Aorta (tissue), 5 donors: ENCODE measurements at places on chromosomes 2 and 18. TPM values are rescaled to one million over a fixed set of nuclear protein-coding genes. Genes with fewer than 3 reads are reported as not detected.

Gene AQP12A
- total RNA-seq, result not detected

Gene DNAH7
- total RNA-seq, result 1.8 TPM

DNA sequence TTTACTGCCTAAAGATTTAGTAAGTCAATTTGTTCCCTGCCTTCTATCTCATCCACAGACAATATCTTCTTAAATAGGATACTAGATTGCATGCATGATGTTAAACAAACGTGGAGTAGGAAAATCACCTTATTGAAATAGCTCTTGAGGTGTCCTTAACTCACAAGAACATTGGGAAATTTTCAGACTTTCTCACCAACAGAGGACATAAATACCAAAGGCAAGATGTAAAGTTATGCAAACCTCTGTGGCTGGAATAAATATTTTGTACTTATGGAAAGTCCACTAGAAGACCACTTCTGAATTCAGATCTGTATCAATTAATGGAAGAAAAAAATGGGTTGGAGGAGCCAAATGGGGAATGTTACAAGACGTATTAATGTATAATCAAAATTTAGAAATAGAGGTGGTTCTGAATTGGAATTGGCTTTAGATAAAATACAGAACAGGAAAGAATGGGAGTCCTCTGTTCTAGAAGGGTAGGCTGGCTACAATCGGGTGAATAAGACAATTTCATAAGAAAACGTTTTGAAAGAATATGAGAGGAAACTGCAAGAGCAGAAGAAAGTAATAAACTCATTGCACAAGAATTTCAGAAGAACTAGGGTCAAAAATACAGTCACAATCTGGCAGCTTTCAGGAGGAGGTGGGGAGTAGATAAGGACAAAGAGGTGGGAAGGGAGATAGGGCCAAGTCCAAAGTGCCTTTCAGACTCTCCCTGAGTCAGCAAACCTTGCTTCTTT is 69.3 kb upstream of the FN1 start:
- peaks cover 3% of the 10 kb centered on the region for H3K4me1 ChIP-seq
- peak overlapping the region; percentile 28 for H3K27ac ChIP-seq
- H3K36me3 ChIP-seq, result no peaks in the 10 kb centered on the region
- no peak overlapping the region for H3K4me3 ChIP-seq

GRCh38 chr2:102276549-102277201 is 34.7 kb upstream of the IL1RL1 start:
- H3K36me3 ChIP-seq, result no peaks in the 10 kb centered on the region
- no peak overlapping the region for H3K4me3 ChIP-seq
- DNase-seq, result no peak
- no peaks in the 10 kb centered on the region for H3K4me1 ChIP-seq

- H3K36me3 ChIP-seq, result no peaks in the 10 kb centered on the region
- H3K27me3 ChIP-seq, result no peaks in the 10 kb centered on the region
- no peak for DNase-seq
- H3K4me1 ChIP-seq, result no peaks in the 10 kb centered on the region
- H3K4me3 ChIP-seq, result no peak overlapping the region
Observed at GRCh38 chr2:133418021-133418420, 150.2 kb downstream of the NCKAP5 start.

DNA sequence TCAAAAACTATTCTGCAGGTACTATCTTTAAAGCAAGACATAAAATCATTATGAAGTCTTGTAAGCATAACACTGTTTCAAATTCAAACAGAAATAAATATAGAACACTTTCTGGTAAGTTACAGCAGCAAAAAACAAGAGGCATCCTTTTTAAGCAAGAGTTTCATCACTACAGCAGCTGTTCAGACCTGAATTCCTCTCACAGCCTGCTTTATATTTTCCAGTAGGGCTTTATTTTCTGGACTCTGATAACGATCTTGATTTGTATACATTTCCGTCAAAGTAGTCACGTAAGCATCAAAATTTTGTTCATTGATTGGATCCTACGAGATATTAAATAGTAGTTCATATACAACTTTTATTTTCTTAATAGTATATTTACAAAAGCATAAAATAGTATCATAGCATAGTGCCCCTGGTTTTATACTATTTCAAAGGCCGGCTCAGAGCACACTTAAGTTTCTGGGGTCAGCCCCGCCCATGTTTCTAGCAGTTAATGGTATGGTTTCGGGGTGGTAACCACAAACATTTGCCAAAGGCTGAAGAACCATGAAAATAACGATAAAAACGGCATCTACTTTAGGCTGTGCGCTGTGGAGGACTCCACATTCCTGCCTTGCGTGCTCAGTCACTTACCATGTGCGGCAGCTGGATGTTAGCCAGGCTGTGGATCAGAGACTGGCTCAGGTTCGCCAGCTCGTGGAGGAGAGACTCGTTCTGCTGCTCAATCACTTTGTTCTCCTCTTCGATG is 47.5 kb upstream of the PXDN start:
- no peaks in the 10 kb centered on the region for H3K27me3 ChIP-seq
- DNase-seq, result peak; percentile 77

GRCh38 chr2:58479535-58480140 is 238.5 kb upstream of the FANCL start:
- H3K36me3 ChIP-seq, result no peaks in the 10 kb centered on the region
- no peaks in the 10 kb centered on the region for H3K27me3 ChIP-seq
- H3K4me3 ChIP-seq, result no peak overlapping the region
- H3K27ac ChIP-seq, result no peak overlapping the region
- no peak for DNase-seq
